BE2C (cell line): ENCODE measurements at places on chromosomes 12 and 14.

DNA sequence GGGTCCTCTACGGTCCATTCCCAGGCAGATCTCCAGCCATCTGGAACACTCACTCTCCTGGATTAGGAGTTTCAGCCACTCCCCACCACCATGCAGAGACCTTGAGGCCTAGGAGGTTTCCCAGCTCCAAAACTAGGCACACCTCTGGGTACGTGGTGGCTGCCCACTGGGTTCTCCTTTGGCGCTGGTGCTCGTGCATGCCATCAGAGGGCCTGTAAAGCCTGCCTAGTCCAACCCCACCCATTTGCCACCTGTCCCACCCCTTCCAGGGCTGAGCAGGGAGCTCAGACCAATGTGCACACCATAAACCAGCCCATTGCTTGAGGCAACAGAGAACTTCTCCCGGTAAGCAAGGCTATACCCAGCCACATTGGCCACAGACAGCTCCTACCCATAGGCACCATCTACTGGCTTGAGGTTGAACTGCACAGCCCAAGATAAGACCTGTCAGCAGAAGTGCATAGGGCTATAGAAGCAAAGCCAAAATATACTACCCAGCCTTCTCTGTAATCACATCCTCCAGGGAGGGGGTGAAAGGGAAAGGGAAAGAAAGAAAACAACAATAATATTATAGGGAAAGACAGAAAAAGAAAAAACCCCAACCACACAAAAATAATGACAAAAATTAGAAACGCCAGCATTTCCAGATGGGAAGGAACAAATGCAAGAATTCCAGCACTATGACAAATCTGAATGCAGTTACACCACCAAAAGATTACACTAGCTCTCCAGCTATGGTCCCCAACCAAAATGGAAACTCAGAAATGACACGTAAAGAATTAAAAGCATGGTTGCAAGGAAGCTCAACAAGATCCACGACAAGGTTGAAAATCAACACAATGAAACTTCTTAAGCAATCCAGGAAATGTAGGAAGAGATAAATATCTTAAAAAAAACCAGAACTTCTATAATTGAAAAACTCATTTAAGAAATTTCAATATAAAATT lies 111.9 kb upstream of the CCDC175 start:
- DNase-seq, result peak; percentile 45

- DNase-seq, result no peak
Observed at GRCh38 chr14:95699412-95699811, 13.2 kb downstream of the TCL1B start.

DNA sequence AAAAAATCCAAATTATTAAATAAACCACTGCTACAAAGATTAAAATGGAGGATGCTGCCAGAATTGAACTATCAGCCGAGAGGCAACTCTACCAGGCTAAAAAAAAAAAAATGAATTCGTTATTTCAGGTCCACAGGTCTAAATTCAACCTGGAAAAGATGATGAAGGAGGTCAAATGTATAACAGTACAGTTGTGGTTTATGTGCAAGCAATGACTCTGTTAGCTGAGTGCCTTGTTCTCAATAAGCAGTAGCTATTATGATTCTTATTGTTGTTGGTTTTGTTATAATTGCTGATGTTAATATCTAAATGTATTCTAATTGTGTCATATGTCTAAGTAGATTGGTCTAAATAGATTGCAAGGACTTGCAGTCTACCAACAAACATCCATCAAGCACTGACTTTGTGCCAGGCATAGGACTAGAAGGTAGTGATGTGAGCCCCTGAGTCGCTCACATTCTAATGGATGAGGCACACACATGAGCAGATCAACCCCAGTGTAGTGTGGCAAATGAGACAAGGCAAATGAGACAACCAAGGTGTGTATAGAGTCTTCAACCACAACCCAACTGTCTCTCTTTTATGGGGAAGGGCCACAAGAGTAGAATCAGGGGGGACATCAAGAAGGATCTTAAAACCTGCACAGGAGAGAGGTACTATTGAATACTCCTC lies 77.0 kb upstream of the PLEKHG7 start:
- no peak for DNase-seq

DNA sequence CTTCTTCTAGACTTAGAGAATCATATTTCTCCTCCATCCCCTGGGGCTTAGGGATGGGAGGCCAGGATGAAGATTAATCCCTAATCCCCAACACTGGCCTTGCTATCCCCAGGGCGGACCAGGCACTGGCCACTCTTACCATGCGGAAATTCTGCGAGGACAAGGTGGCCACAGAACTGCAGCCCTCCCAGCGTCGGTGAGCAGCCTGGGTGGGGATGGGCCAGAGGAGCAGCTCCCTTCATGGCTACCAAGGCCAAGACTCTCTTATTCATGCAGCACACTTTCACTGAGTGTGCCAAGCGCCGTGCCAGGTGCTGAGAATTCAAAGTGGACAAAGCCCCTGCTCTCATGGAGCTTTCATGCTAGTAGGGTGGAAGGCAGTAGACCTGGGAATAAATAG lies 7.0 kb downstream of the TNS2 start:
- DNase-seq, result no peak

GRCh38 chr12:130916241-130916911 lies 37.3 kb upstream of the ADGRD1 start:
- DNase-seq, result peak; percentile 72

GRCh38 chr12:122963941-122964265 lies 2.4 kb downstream of the ABCB9 start:
- DNase-seq, result peak; percentile 69

DNA sequence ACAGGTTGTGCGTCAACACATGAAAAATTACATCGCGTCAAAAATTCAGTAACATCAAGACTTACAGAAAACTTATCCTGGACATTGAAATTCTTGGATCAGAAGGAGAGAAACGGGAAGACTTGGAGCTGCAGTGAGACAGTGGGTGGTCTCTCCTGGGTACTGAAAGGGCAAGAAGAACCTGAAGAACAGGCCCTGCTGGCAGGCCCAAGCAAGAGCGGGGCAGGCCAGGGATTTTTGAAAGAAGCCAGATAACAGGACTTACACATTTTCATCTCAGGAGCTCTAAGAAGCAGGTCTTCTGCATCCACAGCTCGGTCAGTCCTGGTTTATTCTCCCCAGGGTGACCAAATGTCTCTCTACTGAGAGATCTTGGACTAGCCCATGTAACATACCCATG lies 466.5 kb upstream of the SOX5 start:
- no peak for DNase-seq

DNA sequence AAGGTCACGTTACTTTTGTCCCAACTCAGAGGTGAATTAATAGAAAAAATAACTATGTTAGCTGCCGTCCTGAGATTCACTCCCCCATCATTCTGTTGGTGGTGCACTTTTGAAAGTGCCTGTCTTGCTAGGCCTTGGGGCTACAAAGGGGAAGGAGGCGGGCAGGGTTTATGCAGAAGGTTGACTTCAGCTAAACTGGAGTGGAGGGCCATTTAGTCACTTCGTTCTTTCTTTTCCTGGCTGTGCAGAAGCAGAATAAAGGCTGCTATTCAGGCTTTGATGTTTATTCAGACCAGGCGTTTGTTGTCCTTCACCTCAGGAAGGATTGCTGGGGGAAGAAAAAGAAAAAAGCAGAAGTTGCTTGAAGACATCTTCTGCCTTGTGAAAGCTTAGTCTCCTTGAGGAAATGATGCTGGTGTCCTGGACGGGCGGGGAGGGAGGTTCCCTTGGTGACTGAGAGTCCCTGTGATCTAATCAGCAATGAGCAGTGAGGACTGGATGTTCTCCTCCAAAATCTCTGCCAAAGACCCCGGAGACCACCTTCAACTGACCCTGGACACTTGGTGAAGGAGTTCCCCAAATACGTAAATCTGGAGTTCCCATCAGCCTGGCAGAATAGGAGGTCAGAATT lies 4.0 kb downstream of the GLT1D1 start:
- no peak for DNase-seq

DNA sequence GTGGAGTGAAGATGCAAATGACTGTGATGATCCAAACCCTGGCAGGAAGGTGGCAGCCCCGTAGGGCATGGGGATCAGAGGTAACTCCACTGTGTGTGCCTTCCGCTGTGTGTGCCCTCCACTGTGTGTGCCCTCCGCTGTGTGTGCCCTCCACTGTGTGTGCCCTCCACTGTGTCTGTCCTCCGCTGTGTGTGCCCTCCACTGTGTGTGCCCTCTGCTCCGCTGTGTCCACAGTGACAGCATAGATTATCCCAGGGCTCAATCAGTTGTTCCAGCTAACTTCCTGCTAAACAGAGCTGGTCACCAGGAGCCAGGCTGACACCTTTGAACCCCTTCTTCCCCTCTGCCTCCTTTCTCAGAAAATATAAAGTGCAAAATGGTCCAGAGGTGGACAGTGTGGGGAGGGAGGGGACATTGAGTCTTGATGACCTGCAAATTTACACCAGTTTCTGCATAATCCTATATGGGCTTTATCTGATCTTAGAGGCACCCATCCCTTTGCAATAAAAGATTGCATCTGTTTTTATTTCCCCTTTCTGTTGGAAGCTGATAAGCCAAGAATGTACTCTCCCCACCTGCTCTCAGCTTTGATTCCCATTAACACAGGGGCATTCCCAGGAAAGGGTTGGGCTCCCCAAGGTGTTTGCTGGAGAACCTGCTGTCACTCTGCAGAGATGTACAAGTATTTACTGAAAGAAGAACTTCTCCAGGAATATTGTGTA lies 21.6 kb upstream of the HNF1A start:
- DNase-seq, result no peak

GRCh38 chr12:52371716-52372115 lies 4.4 kb upstream of the KRT85 start:
- DNase-seq, result no peak

DNA sequence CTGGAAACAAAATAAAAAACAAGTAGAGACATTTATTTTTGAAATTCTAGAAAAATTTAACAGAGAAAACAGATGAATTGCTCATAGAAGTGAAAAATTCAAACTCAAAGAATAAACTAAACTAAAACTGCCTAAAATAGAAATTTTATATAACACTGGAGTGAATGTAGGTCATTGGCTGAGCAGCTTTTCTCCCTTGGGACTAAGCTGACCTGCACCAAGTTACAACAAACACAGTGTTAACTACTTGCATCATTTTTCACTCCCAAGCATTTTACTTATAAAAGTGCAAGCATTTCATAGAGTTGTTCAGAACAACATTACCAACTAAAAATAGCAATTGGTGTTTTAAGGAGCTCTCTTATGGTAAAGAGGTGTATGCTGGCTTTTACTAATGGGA lies 298.1 kb downstream of the MED13L start:
- DNase-seq, result no peak

DNA sequence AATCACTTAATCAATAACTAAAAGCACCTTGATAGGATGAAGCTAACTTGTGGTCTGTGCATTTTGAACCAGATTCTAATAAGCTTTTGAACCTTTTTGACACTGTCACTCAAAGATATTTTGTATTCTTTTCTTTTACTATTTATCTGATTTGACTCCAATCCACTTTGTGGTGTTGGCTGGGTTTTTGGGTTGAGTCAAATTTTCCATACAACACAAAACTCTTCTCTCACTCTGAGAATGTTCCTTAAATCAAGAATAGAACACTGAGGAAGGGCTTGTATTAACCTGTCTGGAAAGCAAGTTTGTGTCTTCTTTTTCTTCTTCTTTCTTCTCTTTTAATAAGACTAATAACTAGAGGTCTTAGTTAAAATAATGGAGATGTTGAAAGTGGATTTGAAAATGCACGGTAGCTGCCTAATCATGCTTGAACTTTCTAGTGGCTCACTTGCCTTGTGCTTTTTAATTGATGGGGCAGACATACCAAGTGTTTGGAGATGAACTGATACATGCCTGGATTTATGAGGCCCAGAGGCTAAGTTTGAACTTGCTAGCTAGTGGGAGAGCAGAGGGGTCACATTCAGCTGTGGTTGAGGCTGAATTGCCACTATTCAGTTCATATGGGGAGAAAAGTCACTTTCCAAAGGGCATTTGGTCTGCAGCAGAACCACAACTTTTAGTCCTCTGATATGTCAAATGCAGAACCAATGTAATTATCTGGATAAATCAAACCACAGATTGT lies 93.5 kb upstream of the PTHLH start:
- DNase-seq, result no peak

DNA sequence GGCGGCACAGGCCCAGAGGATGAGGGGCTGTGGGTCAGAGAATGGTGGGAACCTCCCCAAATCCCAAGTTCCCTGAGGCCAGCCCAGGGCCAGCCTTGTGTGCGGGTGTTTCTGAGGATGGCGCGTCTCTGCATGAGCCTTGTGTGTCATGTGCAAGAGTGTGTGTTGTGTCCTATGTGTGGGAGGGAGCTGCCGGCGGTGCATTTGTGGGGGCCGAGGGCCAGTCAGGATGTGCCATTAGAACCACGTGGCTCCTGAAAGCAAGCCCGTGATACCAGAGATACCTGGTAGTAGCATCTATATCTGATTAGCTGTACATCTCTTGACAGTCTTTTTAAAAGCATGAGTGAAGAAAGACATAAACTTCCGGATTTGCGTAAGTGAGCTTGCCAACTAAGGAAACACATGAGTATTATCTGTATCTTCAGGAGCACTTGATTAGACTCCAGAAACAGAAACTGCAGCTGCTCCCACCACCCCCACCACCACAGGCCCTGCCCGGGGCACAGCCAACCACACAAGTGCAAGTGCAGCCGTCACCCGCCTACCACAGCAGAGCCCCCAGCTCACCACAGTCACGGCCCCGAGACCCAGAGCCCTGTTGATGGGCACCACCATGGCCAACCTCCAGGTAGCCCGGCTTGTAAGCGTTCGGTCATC lies 19.2 kb downstream of the DDX51 start:
- no peak for DNase-seq

- no peak for DNase-seq
Observed at GRCh38 chr12:118299791-118300460, 72.8 kb downstream of the TAOK3 start.

DNA sequence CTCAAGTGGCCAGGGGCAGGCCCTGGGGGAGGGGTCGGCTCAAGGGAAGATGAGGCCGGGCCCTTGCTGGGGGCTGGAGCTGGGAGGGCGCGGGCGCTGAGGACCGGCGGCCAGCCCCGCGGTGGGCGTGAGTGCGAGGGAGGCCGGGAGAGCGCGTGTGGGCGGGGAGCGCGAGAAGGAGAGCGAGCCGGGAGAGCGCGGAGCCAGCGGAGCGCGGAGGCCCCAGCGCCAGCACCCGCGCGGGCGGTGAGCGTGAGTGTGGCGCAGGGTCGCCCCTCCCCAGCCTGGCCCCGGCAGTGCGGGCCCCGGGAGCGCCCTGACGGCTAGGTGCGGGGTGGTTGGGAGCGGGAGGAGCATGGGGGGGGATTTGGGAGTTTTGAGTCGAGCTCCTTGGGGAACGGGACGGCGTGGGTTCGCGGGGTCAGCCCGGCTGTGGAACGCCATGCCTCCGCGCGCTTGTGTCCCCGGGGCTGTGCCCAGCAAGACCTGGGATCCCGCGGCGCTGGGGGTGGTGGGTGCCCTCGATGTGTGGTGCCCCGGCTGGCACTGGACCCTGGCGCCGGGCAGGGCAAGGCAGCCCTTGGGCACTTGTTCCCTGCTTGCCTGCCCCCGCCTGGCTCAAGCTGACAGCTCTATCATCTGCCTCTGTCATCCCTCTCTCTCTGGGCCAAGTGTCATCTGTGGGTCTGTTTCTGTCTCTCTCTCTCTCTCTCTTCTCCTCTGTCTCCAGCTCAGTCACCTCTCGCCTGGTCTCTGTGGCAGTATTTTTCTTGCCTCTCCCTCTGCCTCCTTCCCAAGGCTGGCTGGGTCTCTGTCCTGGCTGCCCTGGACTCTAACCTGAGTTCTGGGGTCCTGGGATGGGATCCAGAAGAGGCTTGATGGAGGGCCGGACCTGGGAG lies at the start of gene LBHD2:
Gene LBHD2, plus strand, starts transcription at position 190 of the 899 bp plus-strand sequence. CDS start 1,803 bp downstream, outside the sequence.
- peak; percentile 21 for DNase-seq

GRCh38 chr12:2095878-2096277 lies 43.1 kb downstream of the CACNA1C start:
- no peak for DNase-seq
